ENCODE measurements at places on chromosomes 5 and 9.

DNA sequence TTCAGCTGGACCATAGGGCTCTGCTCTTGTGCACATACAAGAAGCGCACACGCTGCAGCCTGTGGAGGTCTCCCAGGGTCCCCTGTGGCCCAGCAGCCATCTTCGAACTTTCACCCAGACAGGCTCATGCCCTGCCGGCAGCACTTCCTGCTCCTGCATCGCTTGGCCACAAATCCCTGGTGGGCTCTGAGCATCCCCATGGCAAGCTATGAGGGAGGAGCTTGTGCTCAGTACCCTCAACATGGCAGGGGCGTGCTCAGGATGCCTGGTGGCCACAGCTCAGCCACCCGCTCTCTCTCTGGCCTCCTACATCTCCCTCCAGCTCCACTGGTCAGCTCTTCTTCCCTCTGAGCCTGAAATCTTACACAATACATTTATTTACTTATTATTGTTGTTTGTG lies 63.7 kb downstream of the IRX2 start:
- no peak for DNase-seq

DNA sequence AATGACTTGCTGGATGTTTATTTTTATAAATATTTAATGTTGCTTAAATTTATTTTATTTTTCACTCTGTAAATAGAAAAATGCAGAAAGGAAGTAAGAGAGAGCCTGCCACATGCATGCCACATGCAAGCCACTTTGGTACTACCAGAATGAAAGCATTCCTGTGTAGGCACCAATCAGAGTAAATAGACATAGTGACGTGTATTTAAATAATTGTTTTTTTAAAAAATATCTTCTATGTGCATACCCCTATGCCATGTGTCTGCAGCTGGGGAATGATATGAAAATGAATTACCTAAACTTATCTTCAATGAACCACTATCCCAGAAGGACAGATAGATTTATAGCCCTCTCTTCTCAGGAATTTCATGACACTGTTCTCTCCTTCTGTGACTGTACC lies 651.5 kb upstream of the RIOK2 start:
- no peak for DNase-seq

DNA sequence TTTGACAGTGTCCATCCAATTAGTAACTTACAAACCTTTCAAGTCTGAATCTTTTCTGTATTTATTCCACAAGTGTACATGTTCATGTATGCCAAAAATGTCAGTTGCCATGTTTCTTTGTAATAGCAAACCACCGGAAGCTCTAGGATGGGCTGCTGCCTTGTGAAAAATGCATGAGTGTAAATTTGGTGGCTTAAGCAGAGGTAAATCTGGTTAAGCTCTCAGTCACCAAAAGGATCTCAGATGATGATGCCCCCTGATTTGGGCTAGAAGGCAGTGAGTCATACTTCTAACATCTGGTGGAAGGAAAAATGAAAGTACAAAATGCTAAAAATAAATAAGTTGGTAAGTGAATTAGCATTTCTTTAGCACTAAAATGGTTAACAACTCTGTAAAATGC lies 567.5 kb downstream of the ELAVL2 start:
- DNase-seq, result no peak

DNA sequence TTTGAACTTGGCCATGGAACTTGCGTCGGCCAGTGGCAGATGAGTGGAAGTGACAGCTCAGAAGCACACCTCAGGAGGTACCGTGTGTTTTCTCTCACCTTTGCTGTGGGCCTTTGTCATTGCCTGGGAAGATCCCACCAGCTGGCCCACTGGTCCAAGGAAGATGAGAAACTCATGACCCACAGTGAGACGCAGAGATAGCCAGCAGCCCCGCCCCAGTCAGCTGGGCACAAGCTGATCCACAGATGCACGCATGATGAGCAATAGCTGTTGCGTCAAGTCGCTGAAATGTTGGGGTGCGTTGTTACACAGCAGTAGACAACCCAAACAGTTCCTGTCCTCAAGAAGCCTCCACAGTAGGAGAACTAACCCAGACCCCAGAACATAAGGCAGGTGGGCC lies 30.8 kb upstream of the UNC5A start:
- no peak for DNase-seq

GRCh38 chr9:95648225-95648624 lies 131.5 kb upstream of the PTCH1 start:
- no peak for DNase-seq

DNA sequence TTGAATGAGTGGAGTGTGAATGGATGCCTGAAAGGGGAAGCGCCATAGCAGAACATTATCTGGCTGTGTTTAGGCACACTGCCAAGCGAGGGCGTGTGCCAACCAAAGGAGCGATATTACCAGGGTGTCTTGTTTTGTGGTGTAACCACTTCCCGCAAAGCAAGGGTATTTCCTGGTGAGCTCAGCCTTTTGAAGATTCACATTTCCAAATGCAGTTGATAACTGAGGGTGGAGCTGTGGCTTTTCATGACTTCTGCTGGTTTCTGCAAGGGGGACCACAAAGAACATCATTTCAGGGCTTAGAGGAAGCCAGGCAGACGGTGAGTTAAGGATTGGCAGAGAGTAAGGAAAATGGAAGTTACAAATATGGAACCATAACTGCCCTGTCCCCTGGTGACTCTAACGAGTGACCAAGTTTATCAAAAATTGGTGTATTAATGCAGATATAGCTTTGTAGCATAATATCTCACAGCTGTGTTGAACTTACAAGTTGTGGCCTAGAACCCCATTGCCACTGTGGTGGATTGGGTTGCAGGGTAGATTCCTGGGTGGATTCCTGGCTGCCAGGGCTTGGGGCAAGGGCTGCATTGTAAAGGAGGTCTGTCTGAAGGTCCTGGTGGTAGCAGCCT lies 71.4 kb downstream of the RALGPS1 start:
- DNase-seq, result peak; percentile 71

GRCh38 chr5:110590187-110590586 lies 136.3 kb downstream of the TMEM232 start:
- no peak for DNase-seq

DNA sequence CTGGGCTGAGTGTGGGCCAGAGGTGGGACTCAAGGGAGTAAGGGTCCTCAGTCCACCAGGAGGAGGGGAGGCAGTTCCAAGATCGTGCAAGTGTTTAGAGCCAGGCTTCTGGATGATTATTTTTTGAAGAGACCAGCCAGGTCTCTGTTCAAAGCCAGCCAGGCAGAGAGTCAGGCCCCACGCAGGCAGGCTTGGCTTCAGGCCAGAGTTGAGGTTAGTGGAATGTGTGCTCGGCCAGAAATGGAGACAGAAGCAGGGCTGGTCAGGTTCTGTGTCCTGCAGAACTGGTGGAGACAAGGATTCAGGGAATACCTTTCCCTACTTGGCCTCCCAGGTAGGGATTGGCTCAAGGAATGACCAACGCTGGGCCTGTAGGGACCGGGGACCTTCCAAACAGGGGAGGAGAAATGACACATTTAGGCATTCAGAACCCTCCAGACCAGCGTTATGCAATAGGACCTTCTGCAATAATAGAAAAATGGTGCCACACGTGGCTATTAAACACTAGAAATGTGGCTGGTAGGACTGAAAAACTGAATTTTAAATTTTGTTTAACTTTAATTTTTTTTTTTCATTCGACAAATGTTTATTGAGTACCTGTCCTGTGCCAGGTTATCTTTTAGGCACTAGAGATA lies 106.2 kb downstream of the CMYA5 start:
- no peak for DNase-seq

- DNase-seq, result no peak
These were observed 61.4 kb downstream of the PTPDC1 start for GRCh38 chr9:94145640-94146039.

GRCh38 chr9:132142924-132143323 lies 18.9 kb upstream of the NTNG2 start:
- no peak for DNase-seq

- no peak for DNase-seq
These were observed 9.4 kb downstream of the PSMD5 start for GRCh38 chr9:120833325-120833724.

DNA sequence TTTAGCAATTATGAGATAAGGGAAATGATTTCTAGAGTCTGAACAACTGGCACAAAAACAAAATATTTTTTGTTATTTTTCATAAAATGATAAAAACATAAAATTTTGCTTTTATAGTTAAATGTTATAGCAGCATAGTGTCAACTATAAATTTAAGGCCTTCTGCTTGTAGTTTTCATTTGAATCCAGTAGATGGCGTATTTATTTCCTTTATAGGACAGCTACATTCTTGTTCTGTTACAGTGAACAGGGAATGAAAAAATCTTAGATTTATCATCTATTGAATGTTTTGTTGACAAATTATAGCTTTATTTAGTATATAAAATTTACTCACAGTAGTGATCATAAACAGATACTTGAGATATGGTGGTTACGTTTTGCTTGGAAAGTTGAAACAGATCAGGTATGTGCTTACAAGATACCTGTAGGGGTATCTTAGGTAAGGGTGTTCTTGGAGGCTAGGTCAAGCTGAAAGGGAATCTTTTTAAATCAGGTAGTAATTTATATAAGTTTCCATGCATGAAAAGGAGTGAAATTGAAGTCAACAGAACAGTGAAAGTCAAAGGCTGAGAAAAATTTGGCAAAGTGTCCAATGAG lies 239.3 kb upstream of the GRIN3A start:
- no peak for DNase-seq

GRCh38 chr9:14516656-14517055 lies 176.6 kb downstream of the ZDHHC21 start:
- DNase-seq, result no peak

GRCh38 chr5:156411957-156412356 lies 85.0 kb downstream of the SGCD start:
- no peak for DNase-seq

DNA sequence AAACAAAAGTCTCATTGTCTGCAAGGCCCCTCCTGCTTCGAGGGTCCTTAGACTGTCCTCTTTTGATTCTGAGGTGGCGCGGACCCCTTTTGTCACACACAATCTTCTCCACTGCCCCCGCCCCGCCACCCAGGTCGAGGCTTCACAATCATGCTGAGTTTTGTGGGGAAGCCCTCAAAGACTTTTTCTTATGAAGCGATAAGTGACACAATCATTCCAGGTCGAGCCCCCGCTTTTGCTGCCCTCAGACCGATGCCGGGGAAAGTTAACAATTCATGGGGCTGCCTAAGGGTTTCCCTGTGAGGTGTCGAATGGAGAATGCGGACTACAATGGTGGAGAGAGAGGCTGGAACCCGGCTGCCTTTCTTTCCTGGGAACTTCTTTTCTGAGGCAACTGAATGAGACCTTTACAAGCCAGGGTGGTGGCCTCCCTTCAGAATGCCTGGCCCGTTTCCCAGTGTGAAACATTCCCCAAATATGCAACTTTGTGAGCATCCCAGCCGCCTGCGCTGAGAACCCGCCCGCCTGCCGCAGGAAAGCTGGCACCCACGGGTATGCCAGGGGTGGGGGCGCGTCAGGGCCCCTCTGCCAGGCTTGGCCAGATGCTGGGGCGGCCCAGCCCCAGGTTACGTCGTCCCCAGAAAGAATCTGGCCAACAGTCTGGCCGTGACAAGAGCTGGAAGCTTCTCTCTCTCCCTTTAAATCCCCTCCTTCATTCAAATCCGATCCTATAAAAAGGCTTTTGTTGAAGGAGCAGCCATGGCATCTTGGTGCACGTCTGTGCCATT lies 71.9 kb downstream of the MAP1B start:
- DNase-seq, result no peak

DNA sequence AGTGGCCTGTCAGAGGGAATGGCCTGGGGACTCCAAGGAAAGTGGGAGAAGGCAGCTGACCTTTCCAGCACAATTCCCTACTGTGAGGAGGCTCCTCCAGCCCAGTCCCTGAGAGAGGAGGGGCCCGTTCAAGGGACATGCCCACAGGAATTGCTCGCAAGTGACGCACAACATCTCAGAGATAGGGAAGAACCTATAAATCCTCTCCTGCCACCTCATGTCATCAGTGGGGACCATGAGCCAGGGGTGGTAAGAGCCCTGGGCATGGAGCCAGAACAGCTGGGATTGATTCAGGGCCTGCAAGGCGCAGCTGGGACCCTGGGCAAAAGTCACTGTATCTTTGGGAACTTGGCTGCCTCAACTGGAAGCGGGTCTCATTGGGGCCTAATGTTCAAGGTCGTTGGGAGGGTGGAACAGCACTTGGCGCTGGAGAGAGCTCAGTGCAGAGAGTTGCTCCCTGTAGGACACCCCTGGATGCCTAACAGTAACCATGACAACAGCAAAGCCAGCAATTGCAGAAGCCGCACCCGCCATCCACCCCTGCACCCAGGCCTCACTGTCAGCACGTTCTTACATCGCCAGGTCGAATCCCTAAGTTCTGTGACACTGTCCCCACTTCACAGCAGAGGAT lies 41.3 kb upstream of the ORM1 start:
- no peak for DNase-seq

DNA sequence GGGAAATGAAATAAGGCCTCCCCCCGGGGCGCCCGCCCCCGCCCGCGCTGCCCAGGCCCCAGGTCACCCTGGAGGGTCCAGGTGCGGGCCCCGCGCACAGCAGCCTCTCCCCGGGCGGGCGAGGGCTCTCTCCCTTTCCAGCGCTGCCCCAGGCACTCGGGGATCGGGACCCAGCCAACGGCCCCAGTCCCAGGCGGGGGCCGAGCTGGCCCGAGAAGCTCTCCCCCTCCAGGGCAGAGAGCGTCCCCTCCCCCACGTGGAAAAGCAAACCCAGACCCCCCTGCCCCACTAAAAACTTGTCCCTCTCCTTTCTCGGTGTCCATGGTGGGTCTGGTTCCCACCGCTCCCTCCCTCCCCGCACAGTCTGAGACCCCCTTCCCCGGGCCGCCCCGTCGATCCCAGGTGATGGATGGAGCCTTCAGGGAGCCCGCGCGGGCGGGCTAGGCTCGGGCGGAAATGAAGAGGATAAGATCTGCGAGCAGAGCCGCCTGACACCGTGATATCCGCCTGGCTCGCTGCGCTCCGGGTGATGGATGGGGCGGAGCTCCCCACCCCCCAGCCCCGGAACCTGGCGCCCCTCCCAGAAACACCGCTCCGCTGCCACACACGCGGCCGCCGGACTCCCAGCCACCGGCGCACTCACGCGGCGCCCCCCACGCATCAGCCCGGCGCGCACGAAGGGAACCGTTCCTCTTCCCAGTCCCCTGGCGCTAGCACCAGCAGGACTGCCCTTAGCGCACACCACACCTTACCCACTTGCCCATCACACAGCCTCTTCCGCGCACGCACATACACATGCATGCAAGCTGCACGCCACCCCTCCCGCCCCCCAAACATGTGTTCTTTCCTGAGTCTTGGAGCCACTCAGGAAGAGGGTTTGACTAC lies 81.7 kb upstream of the ZBTB43 start:
- DNase-seq, result peak; percentile 63

DNA sequence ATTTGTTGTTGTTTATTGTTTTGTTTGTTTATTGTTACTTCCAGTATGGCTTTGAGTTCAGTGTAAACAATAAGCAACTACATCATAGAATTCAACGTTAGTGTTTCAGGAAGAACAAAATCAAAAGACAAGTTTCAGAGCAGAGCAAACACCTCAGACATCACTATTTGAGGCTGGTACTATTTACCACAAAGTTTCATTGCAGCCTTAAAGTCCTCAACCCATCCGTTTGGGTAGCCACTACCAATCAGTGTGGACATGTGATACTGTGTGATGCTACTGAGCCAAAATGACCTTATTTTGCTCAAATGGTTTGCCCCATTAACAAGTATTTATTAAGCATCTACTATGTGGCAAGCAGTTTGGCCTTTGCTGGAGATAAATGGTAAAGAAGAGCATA lies 458.5 kb upstream of the PTGER4 start:
- DNase-seq, result no peak

Data from activated CD8-positive, alpha-beta memory T cell treated with anti-CD3 and anti-CD28 coated beads for 1 hour (primary cell).